Stimulated activated CD4-positive, alpha-beta T cell treated with anti-CD3 and anti-CD28 coated beads, TNF-alpha, amount 100 ng/mL, for 48 hours (primary cell): ENCODE measurements at places on chromosomes 1 and 21.

DNA sequence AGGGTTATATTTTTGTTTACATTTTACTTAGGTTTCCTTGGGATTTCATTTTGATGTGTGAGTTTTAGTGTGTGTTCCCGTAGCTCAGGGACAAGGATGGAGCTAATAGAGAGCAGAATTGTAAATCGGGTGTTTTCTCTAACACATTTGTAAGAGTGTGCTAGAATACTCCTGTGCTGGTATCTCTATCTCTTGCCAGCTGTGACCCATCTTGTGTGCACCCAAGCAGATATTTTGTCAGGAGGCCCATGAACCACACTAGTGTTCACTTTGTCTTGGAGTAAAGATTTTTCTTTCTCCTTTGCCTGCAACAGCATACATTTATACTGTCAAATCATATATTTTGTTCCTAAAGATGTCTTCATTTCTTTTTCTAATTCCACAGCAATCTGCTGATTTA, 23.4 kb downstream of the KRTAP19-8 start:
- DNase-seq, result no peak

DNA sequence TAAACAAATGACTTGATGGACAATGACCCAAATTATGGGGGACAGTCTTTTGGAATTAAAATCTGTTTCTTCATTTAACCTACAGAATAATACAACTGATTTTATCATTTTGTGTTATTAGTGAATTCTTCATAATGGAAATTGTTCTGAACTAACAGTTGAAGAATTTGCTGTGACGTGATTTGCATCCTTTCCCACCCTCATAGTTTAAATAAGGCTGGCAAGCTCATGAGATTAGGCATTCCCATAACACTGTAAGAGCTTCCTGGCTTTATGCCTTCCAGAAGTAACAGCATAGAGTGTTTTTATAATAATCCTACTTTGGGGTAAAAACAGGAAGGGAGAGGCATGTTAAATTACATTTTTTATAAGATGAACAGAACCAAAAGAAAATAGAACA, 95.7 kb downstream of the ATP6V1G3 start:
- no peak for DNase-seq

- no peak for DNase-seq
Observed at GRCh38 chr1:4975856-4976255, 321.4 kb downstream of the AJAP1 start.

DNA sequence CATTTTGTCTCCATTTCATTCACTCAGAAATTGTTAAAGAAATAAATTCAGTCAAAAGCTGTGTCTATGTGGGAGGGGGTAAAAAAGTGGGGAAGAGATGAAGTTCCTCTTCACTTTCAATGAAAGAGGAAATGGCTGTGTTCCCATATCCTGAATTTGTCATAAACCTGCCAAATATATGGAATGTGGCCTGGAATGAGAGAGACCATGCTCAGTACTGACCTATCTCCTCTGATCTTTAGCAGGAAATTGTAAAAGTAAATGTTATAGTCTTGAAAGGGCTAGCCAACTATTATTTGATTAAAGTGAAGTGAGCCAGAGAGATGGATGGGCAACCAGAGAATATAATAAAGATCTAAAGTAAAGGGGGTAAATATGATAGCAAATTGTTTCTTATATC, 130.3 kb upstream of the C21orf91 start:
- no peak for DNase-seq

- DNase-seq, result no peak
Observed at GRCh38 chr1:24374891-24375786, 38.4 kb downstream of the STPG1 start.

- peak; percentile 55 for DNase-seq
Observed at GRCh38 chr1:38046884-38047602, 450 bp upstream of the POU3F1 start.

DNA sequence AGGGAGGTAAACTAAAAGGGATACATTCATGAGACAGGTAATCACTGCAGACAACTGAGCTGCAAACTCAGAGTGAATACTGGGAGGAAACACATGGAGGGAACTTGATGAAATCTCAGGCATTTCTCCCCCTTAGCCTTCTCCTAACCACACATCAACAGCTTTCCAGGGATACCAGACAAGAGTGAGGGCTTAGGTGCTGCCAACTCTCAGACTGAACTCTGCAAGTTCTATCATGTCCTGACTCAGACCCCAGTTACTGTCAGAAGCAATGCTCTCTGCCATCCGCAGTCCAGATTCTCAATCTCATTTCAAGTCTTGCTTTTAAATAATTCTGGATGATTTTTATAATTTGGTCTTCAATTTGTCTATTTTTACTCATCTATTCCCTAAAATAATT, 267.3 kb downstream of the LTN1 start:
- DNase-seq, result no peak

GRCh38 chr1:182262425-182262824, 129.2 kb downstream of the GLUL start:
- DNase-seq, result no peak

DNA sequence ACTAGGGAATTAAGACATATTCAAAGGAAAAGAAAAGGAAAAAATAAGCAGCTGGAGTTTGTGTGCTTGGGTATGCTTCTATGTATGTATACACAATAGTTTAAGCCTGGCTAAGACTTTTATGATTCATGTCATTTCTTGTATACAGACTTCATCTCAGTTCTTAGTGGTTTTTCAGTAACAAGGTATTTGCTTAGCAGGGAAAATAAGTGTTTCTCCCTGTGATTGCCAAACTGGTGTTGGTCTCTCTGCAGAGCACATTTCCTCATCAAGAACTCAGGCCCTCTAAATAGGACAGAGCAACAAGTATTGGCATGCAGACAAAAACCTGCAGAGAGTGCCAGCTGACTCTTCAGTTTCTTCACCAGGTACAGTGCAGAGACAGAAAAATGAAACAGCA, 484.4 kb upstream of the ZRANB2 start:
- no peak for DNase-seq

GRCh38 chr1:221963742-221964141, 221.9 kb upstream of the DUSP10 start:
- no peak for DNase-seq

DNA sequence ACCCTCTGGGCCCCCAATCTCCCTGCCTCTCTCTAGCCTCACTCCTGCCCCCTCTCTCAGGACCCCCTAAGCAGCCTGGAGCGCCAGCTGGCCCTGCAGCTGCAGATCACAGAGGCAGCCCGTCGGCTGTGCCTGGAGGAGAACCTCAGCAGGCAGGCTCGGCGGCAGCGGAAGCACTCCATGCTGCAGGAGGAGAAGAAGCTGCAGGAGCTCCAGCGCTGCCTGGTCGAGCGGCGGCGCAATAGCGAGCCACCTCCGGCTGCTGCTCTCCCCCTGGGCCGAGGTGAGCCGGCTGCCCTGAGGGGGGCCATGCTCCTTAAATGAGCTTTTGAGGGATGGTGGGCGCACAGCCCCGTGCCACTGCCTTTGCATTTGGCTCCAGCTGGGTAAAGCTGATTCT, 6.2 kb downstream of the INAVA start:
- DNase-seq, result no peak

DNA sequence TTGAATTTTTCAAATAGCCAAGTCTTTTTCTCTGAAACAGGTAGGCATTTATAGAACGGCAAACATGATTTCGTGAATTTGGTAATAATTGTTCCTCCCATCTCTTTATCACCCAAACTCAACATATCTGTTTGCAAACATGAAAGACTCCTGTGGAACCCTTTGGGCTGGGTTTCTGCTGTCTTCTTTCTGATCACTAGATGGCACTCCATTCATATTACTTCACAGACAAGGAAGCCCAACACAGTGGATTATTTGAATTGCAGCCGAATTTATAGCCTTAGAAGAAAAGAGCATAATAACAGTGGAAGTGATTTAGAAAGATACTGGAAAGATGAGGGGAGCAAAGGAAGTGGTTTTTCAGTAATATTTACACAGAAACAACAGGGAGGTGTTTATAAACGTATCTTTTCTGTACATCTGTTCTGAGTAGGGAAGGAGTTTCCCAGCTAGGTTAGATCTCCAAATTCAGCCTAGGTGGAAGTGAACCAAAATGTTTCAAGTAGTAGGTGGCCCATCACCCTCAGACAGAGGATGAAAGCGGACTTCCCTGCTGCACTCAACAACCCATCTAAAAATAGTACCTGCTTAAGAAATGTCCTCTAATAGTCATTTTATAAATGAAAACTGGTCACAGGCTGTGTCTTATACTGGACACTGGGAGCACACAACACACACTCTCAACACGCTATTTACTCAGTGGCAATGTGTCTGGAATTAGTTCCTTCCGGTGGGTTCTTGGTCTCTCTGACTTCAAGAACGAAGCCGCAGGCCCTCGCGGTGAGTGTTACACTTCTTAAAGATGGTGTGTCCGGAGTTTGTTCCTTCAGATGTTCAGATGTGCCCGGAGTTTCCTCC, 67.6 kb downstream of the MAP3K21 start:
- no peak for DNase-seq

- no peak for DNase-seq
Observed at GRCh38 chr1:77430966-77431690, 149.3 kb downstream of the AK5 start.

DNA sequence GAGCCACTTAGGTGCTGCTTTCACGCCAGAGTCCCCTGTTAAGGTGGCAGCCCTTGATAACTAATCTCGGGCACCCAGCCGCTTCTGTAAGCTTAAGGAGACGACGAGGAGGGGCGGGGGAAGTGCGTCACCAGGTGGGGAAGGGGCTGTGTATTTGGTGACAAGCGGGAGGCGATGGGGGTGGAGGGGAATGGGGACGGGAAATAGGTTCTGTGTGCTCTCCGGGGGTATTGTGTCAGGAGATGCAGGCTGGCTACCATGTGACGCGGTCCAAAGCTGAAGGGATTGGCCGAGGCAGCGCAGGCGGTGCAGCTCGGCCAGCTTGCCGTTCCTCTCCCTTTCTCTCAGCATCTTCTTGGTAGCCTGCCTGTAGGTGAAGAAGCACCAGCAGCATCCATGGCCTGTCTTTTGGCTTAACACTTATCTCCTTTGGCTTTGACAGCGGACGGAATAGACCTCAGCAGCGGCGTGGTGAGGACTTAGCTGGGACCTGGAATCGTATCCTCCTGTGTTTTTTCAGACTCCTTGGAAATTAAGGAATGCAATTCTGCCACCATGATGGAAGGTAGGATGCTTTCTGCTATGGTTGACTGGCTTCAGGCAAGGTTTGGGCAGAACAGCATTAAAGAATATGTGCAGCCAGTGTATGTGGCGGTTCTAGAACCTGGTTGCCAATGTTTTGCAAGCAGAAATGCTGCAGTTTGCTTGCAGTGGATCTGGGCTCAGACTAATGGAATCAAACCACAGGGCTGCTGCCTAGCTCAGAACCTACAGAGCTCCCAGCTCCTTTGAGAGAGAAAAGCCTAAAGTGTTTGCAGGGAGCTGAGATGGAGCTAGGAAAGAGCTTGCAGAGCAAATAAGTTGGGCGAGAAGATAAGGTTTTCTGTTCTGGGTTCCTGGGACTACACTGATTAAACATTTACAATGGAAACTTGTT, at the start of gene SGIP1:
TSS of gene SGIP1 (plus strand) at position 350 of the 937 bp plus-strand sequence. CDS start at position 556, 206 bp downstream.
- DNase-seq, result no peak

DNA sequence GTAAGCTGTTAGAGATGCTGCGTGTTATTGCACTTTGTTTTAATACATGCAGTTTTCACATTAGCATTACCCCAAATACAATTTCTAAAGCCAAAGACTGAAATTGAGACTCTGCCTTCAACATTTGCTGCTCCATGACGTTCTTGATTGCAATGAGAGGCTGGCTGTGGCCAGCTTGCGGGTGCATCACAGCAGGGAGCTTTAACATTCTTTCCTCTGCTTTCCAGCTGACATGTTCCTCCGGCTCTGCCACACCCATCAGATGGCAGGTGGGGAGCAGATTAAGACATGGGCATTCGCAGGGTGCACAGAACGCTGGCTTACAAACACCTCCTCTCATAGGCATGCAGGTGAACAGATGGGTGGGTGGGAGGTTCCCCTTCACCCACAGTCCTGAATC, 314.1 kb downstream of the DISC1 start:
- DNase-seq, result no peak

DNA sequence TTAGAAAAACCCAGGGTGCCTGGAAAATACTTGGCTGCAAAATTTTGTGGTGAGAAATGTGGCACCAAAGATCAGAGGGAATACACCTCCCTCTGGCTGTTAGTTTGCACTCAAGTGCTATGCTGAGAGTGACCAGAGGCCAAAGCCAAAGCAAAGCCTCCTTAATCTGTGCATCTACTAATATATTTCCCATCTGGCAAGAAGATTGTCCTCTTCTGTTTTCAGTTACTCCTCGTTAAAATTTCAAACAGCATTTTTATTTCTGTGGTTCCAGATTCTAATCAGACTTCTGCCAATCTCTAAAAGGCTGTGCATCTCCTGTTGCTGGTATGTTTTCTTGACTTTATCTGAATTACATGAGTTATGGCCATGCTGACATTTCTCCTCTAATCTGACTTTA, 327.4 kb downstream of the TBX15 start:
- DNase-seq, result no peak

DNA sequence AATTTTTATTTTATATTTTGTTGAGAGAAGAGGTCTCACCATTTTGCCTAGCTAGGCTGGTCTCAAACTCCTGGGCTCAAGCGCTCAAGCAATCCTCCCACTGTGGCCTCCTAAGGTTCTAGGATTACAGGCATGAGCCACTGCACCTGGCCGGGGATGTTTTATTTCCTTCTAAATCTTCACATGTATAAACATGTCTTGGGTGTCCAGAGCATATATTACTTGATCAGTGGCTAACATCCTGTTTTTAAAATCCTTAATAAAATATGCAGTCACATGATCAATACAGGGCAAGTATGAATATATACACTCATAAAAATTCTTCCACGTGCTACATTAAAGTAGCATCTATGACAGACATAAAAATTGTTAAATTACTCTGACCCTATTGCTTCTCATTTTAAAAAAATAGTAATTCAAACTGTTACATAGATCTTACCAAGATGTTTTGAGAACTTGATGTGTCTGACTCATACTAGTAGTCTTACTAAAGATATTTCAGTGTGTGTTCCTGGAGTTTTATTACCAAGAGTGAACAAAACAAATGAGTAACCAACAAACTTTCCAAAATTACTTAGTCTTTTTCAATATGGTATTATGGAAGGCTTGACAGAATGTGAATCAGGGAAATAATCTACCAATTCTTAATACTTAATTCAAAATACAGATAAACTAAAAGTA, 222.5 kb downstream of the SLC45A1 start:
- no peak for DNase-seq

- no peak for DNase-seq
Observed at GRCh38 chr1:185291159-185291558, 25.9 kb downstream of the IVNS1ABP start.

- no peak for DNase-seq
Observed at GRCh38 chr21:37503848-37504467, 137.4 kb downstream of the DYRK1A start.

DNA sequence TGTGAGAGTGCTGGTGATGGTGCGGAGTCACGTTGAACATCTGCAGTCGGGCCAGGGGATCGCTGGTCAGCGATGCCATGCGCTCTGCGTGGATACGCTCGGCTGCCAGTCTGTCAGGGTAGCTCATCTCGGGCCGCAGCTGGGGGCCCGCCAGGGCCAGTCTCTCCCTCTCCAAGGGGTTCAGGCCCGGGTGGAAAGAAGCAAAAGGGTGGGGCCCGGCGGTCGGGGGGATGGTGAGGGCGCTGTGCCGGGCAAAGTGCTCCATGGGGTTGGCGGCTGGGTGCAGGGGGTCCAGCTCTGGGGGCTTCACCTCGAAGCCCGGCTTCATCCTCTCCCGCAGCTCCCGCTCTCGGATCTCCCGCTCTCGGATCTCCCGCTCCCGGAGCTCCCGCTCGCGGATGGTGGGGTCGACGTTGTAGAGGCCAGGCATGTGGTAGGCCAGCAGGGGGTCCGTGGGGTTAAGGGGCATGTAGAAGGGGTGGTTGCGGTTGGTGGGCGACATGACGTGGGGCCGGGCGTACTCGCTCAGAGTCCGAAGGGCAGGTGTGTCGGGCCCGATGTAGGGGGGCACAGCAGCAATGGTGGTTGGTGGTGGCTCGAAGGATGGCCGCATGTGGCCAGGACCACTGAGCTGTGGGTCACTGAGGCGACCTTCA, 40.5 kb downstream of the SLC45A1 start:
- no peak for DNase-seq
